ENCODE measurements at places on chromosomes 2 and 18.

DNA sequence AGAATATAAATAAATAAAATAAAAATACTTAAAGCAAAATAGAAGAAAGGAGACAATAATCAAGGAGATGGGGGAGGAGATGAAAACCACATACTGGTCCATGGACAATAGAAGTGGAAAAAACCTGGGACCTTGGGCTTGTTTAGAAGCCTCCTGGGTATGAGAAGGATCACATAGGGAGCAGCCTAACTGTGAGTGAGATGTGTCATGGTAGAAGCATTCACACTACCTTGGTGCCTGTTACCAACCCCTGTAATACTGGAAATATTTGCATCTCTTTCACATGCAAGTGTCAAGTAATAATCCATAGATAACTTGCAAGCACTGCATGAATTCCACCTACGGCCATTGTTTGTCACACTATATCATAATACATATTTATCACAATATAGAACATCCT, 23.2 kb upstream of the RNF103 start:
- DNase-seq, result no peak

DNA sequence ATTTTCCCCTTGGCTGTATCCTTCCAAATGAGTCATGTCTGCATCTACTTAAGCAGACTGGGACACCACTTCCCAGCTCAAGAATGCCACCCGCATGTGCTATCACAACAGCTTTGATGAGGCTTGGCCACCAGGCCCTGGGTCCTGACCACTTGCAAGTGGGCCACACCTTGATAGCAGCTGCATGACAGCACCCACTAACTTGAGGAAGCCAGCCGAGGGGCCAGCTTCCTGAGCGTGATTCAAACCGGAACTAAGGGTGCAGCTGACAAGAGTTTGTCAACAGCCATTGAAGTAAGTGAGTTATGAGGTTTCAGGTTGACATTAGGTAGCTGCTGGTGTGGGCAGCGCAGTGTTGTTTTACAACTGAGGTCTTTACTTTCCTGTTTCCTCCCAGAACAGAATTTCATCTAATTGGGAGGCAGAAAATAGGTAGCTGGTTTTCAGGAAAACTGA, 54.4 kb downstream of the EPHA4 start:
- peak; percentile 83 for DNase-seq

DNA sequence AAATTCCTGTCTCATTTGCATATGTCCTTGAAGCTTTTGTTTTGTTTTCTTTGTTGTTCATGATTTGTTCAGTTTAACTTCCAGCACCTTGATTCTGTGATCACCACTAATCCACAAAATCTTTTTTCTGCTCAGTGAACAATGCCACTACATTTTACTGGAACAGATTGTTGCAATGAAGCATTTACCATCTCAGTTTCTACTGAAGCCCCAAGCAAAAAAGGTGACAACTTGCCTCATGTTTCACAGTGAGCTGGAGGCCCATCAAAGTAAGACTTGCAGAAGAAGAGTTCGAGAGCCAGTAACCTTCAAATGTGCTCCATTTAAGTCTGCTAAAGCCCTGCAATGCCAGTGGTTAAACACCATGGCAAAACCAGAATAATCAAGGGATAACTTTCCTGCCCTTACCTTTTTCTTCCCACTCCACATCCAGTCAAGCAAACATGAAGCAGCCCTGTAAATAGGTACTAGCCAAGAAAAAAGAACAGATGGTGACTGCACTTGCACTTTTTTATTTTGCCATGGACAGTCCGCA, 25.7 kb upstream of the PDE1A start:
- DNase-seq, result no peak

DNA sequence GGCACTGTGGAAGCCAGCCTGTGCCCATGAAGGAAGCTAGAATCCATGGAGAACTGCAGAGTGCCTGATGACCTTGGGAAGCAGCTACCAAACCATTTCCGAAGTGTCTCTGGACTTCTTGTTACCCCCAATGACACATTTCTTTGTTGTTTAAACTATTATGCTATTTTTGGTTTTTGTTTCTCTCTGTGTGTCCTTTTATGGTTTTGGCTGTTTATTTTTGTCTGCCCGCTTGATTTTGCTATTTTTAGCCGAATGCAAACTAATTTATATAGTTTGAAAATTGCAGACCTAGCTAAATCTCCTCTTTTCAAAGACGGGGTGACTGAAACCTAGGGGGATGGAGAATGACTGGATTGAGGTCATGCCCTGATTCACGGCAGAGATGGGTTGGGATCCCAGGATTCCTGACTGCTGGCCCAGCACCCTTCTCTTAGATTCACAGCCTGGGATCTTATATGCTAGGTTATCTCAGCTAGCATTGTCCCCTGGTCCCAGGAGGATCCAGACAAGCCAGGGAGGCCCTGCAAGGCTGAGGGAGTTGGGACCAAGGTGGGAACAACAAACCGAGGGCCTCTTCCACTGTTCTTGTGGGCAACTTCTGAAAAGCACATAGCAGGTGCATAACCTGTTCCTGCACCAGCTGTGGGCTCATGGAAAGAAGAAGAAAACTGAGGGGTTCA, 116.3 kb upstream of the HAAO start:
- no peak for DNase-seq

DNA sequence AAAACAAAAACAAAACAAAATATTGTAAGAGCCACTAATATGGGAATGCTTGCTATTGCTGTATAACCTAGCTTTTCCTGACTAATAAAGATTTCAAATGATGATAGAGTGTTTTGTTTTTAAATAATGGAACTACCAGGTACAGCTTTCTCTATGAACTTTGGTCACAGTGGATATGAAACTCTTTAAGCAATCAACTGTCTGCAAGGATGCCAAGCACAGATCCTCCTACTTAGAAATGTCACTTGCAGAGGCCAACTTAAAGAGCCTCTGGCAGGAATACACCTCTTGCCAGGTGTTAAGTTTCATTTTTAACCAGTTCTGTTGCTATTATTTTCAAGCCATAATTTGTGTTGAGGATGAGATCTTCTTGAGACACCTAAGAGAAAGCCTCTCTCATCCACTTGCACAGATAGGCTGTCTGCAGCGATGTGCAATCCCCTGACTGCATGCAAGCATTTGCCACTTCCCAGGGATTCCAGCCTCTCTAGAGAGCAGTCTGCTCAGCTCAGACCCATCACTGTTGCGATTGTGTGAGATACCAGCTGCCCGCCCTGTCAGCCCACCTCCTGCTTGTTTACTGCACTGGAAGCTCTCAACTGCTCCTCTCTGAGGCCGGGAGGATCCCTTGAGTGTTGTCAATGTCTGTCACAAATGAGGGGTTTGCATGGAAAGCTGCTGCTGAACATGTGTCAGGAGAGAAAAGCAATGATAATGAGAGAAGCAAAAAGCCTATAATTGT, 86.1 kb upstream of the SCG2 start:
- DNase-seq, result no peak

GRCh38 chr18:44709307-44710126, 28.8 kb downstream of the SETBP1 start:
- DNase-seq, result no peak

DNA sequence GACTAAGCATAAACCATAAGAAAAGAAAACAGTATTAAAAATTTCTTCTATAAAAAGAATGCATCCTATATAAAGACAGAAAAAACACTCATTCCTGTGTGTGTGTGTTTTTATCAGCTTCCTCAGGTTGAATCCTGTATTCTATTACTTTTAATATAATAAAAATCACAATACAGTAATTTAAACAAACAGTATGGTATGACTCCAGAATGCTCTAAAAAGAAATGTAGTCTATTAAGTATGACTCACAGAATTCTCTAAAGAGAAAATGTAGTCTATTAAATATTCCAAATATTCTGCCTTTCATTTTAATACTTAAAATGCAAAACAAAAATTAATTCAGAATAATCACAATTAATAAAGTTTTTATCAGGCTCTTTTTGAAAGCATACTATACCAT, 19.8 kb downstream of the CCDC88A start:
- no peak for DNase-seq

DNA sequence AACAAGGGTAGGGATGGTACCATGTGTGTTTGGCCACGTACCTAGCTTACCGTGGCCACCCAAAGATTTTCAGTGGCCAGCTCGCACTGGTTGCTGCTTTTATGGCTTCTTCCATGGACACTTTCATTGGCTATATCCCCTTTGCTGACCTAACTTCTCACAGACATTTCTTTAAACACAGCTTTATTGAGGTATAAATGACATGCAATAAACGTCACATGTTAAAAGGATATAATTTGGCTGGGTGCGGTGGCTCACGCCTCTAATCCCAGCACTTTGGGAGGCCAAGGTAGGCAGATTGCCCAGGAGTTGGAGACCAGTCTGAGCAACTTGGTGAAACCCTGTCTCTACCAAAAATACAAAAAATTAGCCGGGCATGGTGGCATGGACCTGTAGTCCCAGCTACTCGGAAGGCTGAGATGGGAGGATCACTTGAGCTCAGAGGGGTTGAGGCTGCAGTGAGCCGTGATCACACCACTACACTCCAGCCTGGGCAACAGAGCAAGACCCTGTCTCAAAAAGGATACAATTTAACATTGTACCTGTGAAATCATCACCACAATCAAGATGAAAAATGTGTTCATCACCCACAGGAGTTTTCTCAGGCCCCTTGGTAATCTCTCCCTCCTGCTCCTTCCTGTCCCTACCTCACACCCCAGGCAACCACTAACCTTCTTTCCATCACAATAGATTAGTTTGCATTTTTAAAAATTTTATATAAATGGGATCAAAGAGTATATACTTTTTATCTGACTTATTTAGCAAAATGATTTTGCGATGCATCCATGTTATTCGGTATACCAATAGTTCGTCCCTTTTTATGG, 127.8 kb upstream of the PPP1CB start:
- DNase-seq, result no peak

DNA sequence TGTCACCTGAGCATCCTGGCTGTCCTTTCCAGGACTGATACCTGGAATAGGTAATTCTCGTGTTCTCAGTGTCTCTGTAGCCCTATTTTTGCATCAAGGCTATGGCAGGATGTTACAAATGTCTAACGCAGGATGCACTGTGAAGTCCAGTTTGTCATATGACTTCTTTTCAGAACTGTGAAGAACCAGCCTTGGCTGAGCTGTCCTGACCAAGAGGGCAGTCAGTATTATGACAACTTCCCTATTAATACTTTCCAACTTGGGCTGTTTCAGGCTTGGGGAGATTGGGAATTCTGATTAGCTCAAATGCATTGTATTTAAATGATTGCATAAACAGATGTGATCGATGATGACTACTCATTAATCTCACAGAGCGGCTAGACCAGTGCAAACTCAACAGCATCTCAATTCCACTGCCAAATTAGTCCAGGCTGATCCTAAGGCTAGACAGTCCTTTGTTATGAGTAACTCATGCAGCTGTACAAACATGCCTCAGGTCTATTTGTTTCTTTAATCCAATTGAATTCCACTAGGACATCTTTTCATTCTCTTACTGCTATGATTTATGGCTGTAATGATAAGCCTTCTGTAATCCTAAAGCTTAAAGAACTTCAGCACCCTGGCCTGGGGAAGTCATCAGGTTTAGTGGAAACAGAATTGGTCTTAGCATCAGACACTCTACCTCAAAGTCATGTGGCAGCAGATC, 331.6 kb downstream of the KCNS3 start:
- DNase-seq, result no peak

- DNase-seq, result peak; percentile 45
Observed at GRCh38 chr2:130336877-130337734, 5.6 kb upstream of the IMP4 start.

- no peak for DNase-seq
Observed at GRCh38 chr18:59915606-59916005, 15.8 kb downstream of the PMAIP1 start.

DNA sequence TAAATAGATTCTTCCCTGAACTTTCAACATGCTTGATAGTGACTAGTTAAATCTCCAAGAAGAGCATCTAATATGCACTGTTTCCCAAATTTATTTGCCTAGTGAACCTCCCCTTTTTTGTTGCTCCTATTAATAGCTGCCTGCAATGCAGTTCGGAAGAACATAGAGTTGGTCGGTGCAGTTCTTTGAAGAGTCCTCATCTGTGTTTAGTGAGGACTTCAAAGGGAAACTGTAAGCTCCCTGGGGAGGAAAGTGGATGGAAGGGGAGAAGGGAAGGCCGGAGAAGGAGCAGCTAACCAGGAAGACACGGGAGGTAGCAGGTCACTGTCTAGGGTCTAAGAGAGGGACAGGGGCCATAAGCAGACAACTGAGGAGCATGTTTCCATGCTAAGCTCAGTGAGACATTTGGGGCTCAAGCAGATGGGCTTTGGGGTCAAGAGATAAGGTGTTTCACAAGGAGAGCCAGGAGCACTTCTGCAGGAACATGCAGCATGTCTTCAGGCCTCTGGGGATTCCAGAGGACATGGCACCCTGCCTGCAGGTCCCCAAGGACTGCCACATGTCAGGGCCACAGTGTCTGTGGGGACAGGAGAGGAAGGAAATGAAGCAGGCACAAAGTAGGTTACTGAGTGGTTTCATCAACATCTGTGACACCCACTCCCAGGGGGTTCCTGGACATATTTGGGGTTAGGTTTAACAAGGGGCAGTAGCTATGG, 48.7 kb upstream of the ANXA4 start:
- peak; percentile 56 for DNase-seq

GRCh38 chr18:3388323-3388722, 61.6 kb upstream of the TGIF1 start:
- no peak for DNase-seq

GRCh38 chr2:63051042-63051794, 588 bp downstream of the OTX1 start:
- DNase-seq, result no peak

GRCh38 chr2:223618172-223619035, 16.2 kb upstream of the SCG2 start:
- DNase-seq, result no peak

- DNase-seq, result no peak
Observed at GRCh38 chr2:219486380-219486959, 12.2 kb upstream of the GMPPA start.

GRCh38 chr2:3493615-3494007, 25.7 kb downstream of the ADI1 start:
- no peak for DNase-seq

DNA sequence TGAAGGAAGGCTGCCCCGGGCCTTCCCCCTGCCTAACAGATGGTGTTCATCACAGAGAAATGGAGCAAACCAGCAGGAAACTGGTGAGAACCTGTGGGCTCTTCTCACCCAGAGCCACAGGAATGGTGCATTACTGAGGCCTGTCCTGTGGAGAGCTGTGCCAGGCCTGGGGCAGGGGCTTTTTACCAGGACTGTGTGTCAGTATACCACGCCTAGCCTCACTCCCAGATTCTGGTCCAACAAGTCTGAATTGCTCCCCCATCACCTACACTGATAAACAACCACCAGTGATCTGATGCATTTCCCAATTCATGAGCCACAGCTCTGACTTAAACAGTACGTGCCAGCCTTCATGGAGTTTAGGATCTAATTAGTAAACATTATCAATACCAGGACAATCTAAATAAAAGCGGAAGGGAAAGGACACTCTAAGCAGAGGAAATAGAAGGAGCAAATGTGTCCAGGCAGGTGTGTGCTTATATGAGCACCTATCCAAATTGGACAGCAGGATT, 8.9 kb upstream of the DGUOK start:
- DNase-seq, result no peak

DNA sequence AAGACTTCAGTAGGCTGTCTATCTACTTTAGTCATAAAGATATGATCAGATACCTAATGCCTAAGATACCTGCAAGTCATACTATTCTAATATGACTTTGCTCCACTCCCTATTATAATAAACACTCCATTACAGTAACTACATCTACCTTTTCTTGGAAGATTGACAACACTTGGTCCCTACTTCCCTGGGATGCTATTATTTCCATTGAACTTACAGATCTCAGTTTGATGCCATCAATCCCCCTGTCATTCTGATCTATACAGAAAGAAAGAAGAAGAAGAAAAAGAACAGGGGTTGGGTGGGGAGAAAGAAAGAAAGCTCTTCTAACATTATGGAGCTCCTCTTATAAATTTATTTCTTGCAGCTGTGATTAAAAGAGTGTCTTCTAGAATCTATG, 889.1 kb upstream of the NRXN1 start:
- DNase-seq, result no peak

Data from CD4-positive, alpha-beta T cell treated with Interleukin-12 subunit alpha and Interleukin-12 subunit beta, for 1 hour (primary cell).